ENCODE measurements at places on chromosomes 11 and 22.

DNA sequence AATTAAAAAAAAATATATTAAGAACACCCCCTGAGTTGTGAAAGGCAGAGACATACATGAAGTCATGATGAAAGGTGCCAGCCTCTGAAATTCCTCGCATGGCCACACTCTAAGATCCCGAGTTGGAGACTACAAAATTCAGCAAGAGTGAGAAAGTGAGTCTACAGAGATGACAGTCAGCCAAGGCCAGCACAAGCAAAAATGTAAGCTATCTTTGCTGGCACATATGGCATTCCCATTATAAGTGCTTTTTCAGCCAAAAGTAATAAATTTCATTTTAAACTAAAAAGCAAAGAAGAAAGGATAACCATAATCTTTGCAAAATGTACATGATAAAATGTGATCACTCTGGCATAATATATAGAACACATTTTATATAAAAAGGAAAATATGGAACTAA, 40.6 kb downstream of the FANCF start:
- DNase-seq, result no peak

- no peak for DNase-seq
These were observed 39.5 kb upstream of the SLC5A12 start for GRCh38 chr11:26761361-26761809.

DNA sequence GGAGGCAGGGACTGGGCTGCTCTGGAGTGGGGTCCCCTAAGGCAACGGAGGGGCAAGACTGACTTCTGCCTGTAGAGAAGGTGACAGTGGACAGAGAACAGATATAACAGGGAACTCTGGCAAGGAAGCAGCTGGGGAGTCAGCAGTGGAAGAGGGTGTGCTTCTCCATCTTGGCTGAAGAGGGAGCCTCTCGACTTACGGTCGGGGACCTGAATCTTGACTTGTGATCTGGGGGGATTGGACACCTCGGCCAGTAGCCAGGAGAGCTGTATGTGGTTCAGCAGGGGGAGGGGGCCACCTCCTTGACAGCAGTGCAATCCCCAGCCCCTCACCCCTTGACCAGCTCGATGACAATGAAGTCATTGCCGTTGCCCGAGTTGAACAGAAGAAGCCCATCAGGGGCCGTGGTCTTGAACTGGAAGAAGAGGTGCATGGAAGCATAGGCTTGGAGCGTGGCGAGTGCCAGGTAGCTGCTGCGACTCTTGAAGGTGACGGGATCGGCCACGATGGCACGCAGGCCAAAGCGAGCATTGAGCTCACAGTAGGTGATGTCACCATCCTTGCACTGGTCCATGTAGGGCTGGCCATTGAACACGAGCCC, 60.0 kb downstream of the SLC22A12 start:
- peak; percentile 36 for DNase-seq

DNA sequence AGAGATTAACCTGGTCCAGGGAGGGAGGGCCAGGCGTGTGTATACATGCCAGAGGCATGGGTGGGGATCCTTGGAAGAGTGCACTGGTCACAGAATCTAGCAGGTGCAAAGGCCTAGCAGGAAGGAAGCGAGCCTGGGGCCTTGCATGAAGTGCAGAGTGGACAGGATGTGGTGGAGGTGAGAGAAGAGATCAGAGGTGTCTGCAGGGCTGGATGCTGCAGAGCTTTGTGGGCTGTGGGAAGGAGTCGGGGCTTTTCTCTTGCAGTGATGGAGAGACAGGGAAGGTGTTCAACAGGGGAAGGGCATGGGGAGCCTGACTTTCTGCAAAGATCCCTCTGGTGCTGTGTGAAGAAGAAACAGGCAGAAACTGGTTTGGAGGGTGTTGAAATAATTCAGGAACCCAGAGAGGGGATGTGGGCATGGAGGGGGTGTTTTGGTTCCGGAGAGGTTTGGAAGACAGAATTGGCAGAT, 2.5 kb upstream of the TPST2 start:
- DNase-seq, result no peak

- DNase-seq, result no peak
These were observed 7.3 kb downstream of the NAV2 start for GRCh38 chr11:19719960-19720359.
